ENCODE measurements at places on chromosomes 3 and 15.
A peak's percentile ranks its signal among the peaks of the same experiment; 100 is the strongest.

DNA sequence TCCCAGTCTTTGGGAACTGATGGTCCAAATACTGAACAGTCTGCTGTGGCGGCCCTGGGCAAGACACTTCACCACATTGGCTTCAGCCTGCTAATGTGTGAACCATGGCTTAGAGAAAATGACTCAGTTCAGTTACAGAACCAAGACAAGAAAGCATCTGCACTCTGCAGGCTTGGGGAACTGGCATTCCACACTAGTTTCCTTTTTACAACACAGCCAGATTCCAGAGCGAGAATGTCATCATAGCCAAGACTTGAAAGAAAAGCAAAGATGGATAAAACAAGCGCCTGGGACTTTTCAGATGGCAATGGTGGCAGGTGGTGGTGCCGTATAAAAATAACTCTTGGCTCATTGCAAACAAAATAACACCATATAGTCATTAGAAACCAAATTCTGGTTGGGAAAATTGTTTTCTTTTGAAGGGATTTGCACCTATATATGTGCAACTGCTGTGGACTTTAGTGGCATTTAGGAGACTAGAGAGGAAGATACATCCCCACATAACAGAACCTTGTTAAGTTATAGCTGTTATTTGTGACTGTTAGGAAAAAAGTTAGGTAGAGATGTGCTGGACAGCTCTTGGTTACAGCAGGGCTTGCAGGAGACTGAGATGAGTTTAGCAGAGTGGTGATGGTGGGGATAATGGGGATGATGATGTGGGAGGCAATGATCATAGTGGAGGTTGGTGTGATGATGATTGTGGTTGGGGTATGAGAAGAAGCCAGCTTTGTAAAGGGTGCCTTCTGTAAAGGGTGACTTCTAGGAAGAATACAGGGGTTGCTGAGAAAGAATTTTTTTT lies 273.6 kb downstream of the THRB start:
- peak; percentile 44 for DNase-seq
- H3K27ac ChIP-seq, result peak overlapping the region; percentile 33
- H3K36me3 ChIP-seq, result no peaks in the 10 kb centered on the region

GRCh38 chr3:128231606-128232005 lies 78.3 kb downstream of the EEFSEC start:
- H3K27me3 ChIP-seq, result no peaks in the 10 kb centered on the region
- no peaks in the 10 kb centered on the region for H3K4me1 ChIP-seq

DNA sequence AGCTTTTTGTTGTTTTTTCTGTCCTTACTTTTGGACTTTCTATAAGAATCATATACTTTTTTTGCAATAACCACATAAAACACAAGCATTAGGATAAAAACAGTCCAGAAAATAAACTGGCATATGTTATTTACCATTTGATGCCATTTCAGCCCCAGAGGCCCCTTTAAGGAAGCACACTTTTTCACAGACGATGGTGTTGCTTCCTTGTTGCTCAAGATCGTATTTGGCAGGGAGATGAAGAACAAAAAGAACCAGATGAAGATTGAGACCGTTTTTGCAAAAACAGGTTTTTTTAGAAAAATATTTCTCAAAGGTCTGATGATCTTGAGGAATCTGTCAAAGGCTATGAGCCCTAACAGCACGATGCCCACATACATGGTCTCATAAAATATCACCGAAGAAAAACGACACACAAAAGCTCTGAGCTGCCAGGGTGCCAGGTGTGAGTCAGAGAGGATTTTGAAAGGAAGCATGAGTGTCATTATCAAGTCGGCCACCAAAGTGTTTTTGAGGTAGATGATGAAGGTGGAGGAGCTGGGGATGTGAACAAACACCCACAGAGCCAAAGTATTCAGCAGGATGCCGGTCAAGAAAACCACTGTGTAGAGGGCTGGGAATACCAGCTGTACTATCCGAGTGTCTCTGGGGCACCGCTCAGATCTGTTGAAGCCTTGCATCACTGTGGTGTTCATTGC lies 902 bp downstream of the P2RY13 start:
- peak overlapping the region; percentile 27 for H3K27ac ChIP-seq
- H3K4me3 ChIP-seq, result peak overlapping the region; percentile 34
- no peaks in the 10 kb centered on the region for H3K4me1 ChIP-seq
- no peaks in the 10 kb centered on the region for H3K36me3 ChIP-seq
- no peak for DNase-seq
- H3K27me3 ChIP-seq, result no peaks in the 10 kb centered on the region

DNA sequence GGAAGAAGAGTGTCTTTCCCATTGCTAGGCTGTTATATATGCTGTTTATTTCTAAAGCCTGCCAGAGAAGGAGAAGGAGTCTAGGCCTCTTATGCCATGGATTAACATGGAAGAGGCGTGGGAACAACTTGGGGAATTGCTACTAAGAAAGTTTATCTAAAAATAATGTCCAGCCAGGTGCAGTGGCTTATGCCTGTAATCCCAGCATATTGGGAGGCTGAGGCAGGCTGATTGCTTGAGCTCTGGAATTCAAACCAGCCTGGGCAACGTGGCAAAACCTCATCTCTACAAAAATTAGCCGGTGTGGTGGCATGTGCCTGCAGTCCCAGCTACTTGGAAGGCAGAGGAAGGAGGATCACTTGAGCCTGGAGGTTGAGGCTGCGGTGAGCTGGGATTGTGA lies 51.7 kb upstream of the ARPP19 start:
- no peak overlapping the region for H3K27ac ChIP-seq
- no peaks in the 10 kb centered on the region for H3K36me3 ChIP-seq
- no peak for DNase-seq
- no peak overlapping the region for H3K4me3 ChIP-seq
- H3K27me3 ChIP-seq, result no peaks in the 10 kb centered on the region

DNA sequence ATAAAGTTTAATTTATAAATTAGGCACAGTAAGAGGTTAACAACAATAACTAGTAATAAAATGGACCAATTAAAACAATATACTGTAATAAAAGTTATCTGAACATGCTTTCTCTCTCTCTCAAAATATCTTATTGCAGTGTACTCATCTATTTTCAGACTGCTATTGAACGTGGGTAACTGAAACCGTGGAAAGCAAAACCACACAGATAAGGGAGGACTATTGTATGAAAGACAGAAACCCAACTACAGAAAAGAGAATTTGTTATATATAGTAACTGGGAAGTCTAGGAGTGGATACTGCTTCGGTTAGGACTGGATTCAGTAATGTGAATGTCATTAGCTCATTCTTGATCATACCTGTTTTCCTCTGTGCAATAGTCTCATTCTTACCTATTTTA lies 119.3 kb upstream of the DAZL start:
- H3K27ac ChIP-seq, result no peak overlapping the region
- no peaks in the 10 kb centered on the region for H3K27me3 ChIP-seq
- no peaks in the 10 kb centered on the region for H3K4me1 ChIP-seq
- no peaks in the 10 kb centered on the region for H3K36me3 ChIP-seq

- H3K27ac ChIP-seq, result no peak overlapping the region
- no peaks in the 10 kb centered on the region for H3K36me3 ChIP-seq
- H3K27me3 ChIP-seq, result no peaks in the 10 kb centered on the region
- H3K4me1 ChIP-seq, result no peaks in the 10 kb centered on the region
- no peak overlapping the region for H3K4me3 ChIP-seq
Observed at GRCh38 chr3:125402639-125403038, 27.5 kb upstream of the ZNF148 start.

DNA sequence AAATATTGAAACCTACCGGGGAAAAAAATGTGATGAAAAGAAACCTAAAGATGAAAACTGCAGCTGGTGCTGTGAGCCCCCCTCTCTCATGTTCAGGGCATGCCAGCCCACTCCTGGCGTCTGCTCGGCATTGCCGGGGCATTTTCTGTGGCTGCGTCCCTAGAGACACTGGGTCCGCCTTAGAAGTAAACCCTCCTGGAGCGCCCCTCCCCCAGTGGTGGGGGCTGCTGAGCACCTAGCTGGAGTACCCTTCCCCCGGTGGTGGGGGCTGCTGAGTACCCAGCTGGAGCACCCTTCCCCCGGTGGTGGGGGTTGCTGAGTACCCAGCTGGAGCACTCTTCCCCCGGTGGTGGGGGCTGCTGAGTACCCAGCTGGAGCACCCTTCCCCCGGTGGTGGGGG lies 24.5 kb upstream of the GABRA5 start:
- DNase-seq, result no peak
- no peaks in the 10 kb centered on the region for H3K4me1 ChIP-seq
- peaks cover 5% of the 10 kb centered on the region for H3K27me3 ChIP-seq
- H3K36me3 ChIP-seq, result no peaks in the 10 kb centered on the region
- H3K4me3 ChIP-seq, result no peak overlapping the region
- no peak overlapping the region for H3K27ac ChIP-seq

GRCh38 chr15:38085114-38085513 lies 150.7 kb downstream of the TMCO5A start:
- H3K4me1 ChIP-seq, result no peaks in the 10 kb centered on the region
- no peak overlapping the region for H3K27ac ChIP-seq
- no peaks in the 10 kb centered on the region for H3K27me3 ChIP-seq

DNA sequence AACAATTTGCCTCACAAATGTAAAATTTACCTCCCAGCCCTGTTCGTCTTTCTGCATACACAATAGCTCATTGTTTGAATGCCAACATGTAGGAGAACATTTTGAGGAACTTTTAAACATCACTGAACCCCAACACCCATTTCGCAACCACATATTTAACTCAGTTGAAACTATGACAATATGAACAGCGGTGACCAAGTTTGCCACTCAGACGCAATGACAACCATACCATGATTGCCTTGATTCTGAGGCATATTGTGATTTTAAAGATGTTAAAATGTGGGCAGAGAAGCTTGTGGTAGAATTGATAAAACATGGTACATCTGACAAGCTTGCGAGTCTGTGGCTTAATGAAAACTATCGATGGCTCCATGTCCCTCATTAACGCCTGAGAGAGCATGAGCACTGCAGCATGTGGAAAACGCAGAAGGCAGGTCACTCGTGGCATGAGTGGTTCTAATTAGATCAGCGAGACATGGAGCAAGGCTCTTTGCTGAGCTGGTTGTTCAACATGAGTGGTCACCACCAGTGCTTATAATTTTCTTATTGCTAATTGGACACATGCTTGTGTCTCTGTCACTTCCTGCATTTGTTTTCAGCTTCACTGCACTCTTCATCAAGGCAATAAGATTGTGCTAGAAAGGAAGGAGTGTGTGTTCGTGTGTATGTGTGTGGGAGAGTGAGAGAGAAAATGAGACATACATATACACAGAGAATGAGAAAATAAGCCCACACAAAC lies 116.8 kb downstream of the CHST2 start:
- H3K36me3 ChIP-seq, result no peaks in the 10 kb centered on the region
- no peaks in the 10 kb centered on the region for H3K4me1 ChIP-seq
- H3K4me3 ChIP-seq, result no peak overlapping the region
- H3K27me3 ChIP-seq, result no peaks in the 10 kb centered on the region

GRCh38 chr3:78101384-78101783 lies 1061.5 kb downstream of the ROBO2 start:
- H3K27ac ChIP-seq, result no peak overlapping the region
- no peaks in the 10 kb centered on the region for H3K4me1 ChIP-seq
- no peaks in the 10 kb centered on the region for H3K36me3 ChIP-seq
- no peak for DNase-seq
- no peak overlapping the region for H3K4me3 ChIP-seq

DNA sequence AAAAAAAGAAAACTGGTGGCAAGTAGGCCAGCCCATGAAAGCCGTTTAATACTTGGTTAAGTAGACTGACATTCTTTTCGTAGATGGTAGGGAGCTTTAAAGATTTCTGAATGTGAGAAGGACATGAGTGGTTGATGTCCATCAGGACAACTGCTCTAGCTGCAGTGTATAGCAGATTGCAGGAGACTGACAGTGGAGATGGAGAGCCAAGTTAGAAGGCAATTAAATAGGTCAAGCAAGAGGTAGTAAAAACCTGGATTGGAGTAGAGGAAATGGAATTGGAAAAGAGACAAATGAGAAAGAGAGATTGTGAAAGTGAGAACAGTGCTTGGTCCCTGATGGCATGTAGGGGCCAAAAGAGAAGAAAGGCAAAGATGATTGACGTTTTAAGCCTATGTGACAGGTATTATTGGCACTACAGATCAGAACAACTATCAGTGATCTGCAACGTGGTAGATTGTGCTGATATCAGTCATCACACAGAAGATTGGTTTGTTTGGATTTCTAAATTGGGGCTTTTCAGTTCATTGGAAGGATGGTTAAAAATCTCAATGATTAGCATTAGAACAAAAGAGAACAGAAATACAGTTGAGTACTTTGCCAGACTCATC lies 74.0 kb downstream of the CNTN4 start:
- H3K36me3 ChIP-seq, result no peaks in the 10 kb centered on the region
- H3K27ac ChIP-seq, result no peak overlapping the region
- no peak overlapping the region for H3K4me3 ChIP-seq
- H3K4me1 ChIP-seq, result no peaks in the 10 kb centered on the region

GRCh38 chr3:192467230-192468140 lies 259.9 kb downstream of the FGF12 start:
- H3K4me3 ChIP-seq, result no peak overlapping the region
- no peaks in the 10 kb centered on the region for H3K27me3 ChIP-seq
- H3K36me3 ChIP-seq, result no peaks in the 10 kb centered on the region

DNA sequence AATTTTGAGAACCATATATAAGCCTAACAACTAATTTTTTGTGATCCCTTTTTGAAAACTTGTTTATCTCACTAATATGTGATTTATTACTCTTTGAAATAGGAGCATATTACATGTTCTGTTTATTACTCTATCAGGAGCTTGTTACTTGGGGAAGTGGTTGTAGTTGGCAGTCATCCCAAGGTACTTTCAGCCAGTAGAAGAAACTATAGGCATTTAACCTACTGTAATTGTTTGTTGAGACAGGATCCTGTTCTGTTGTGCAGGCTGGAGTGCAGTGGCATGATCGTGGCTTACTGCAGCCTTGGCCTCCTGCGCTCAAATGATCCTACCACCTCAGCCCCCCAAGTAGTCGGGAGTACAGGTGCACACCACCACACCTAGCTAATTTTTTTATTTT lies 195.6 kb downstream of the TCF12 start:
- no peak overlapping the region for H3K4me3 ChIP-seq
- no peaks in the 10 kb centered on the region for H3K27me3 ChIP-seq
- H3K27ac ChIP-seq, result no peak overlapping the region
- DNase-seq, result no peak
- H3K36me3 ChIP-seq, result no peaks in the 10 kb centered on the region

GRCh38 chr3:187618722-187619121 lies 51.5 kb downstream of the SST start:
- peak overlapping the region; percentile 6 for H3K27ac ChIP-seq
- no peaks in the 10 kb centered on the region for H3K36me3 ChIP-seq
- no peak overlapping the region for H3K4me3 ChIP-seq
- no peaks in the 10 kb centered on the region for H3K4me1 ChIP-seq

DNA sequence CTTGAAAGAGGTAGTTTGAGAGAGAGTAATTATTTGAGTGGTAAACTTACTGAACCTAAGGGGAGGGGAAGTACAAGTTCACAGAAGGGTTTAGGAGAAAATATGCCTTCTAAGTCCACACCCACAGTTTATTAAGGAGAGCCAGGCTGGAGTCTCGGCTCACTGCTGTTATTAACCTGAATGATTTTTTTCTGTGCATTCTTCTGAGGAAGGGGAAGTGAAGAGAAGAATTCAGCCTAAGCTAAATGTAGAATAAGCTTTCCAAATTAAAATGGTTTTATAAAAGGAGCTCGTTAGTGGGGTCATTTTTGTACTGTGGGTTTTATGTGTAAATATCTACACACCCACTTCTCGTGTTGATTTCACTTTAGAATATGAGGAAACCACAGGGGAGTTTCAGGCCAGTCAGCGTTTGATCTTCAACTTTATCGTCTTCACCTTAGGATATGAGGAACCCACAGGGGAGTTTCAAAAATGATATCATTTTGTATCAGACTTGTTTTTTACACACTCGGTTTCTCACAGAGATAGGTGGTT lies 1.5 kb downstream of the WHAMM start:
- peak overlapping the region; percentile 100 for H3K27ac ChIP-seq
- peaks cover 4% of the 10 kb centered on the region for H3K4me1 ChIP-seq

- H3K27me3 ChIP-seq, result no peaks in the 10 kb centered on the region
- no peak overlapping the region for H3K27ac ChIP-seq
- no peaks in the 10 kb centered on the region for H3K4me1 ChIP-seq
- no peak overlapping the region for H3K4me3 ChIP-seq
Observed at GRCh38 chr3:33858131-33858530, 59.7 kb downstream of the PDCD6IP start.
